ENCODE measurements at places on chromosomes 2 and 18.
A peak's percentile ranks its signal among the peaks of the same experiment; 100 is the strongest.

DNA sequence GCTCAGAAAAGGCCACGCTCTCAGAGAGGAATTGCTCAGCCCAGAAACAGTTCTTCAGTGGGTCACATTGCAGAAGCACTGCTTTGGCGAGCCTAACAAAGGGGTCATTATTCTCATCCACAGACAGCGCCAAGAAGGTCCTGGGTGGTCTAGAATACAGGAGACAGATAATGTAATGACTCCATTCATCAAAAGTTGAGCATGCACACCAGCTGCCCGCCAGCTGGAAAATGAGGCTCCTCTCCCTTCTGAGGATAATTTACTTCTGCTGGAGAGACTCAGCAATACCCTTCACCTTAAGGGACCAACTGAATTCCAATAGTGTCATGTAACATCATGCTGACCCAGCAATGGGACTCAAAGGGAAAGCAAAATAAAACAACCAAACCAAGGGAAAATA lies 79.9 kb downstream of the TRIB2 start:
- no peak for DNase-seq

- DNase-seq = no peak
These were observed 121.5 kb downstream of the WDSUB1 start for GRCh38 chr2:159165048-159165447.

GRCh38 chr2:66539452-66539851 lies 104.5 kb downstream of the MEIS1 start:
- no peak for DNase-seq

DNA sequence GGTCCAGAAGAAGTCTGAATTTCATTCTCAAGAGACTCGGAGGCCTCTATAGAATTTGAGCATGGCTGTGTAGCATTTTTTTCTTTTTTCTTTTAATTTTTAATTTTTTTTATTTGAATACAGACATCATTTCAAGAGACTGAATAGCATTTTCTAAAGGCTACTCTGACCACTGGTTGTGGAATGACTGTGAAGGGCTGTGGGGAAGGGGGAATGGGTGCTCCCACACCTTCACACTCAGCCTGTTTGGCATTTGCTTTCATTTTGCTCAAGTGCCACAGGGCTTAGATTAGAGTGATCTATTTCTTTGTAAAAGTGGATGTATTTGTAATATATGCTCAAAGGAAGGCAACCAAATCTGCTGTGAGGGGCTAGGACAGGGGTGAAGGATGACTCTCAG lies 142.0 kb upstream of the SPOPL start:
- no peak for DNase-seq

DNA sequence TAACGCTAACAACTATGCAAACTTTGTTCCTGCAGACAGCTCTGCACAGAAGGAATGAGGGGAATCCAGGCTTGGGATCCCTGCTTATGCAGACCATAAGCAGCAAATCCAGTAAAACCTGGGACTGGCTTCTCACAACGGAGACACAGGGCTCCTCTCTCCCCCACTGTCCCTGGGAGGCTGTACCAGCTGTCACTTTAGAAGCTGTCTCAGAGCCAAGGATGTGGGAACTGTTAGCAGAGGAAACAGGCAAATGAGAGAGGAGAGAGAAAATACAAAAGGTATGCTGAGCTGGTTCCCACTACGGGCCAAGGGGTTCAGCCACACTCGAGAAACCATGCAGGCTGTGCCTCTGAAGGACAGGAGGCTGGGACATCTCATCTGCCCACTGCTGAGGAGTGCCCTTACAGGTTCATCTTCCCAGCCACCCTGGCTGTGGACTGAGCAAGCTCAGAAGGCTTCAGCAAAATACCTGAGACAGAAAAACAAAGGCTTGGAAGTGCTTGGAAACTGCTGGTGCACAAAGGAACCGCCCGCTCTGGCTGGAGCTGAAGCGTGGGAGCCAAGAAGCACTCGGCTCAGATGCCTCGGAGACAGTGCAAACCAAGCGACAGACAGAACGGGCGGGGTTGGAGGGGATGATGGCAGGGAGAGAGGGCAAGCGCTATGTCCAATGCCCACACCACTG lies 72.5 kb downstream of the FAM210A start:
- no peak for DNase-seq

DNA sequence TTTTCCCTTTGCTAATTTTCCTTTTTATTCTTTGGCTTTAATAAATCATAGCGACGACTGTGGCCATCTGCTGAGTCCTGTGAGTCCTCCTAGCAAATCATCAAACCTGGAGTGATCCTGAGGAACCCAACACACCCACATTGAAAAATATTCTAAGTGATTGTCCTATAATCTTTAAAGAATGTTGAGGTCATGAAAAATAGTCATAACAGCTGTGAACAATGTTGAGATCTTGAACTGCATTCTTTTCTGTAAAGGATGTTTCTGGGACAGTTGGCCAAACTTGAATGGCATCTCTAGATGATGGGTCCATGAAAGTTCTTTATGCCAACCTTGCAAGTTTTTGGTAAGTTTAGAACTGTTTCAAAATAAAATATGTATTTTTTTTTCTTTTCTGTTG lies 53.2 kb upstream of the ADAM23 start:
- no peak for DNase-seq

- DNase-seq = no peak
These were observed 1.5 kb downstream of the FSHR start for GRCh38 chr2:49152824-49153223.

GRCh38 chr2:65541773-65542172 lies 109.4 kb upstream of the SPRED2 start:
- no peak for DNase-seq

DNA sequence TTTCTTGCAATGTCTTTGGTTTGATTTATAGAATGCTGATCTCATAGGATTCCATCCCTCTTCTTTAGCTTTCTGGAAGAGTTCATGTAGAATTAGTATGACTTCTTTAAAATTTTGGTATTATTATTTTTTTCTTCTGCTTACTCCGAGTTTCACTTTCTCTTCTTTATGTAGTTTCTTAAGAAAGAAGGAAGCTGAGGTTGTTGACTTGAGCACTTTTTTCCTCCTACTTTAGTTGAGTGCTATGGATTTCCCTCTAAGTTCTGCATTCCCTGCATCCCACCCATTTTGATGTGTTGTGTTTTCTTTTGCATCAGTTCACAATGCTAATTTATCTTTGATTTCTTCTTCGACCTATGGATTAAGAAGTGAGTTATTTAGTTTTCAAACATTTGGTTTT lies 78.9 kb upstream of the SPRED2 start:
- DNase-seq = no peak

DNA sequence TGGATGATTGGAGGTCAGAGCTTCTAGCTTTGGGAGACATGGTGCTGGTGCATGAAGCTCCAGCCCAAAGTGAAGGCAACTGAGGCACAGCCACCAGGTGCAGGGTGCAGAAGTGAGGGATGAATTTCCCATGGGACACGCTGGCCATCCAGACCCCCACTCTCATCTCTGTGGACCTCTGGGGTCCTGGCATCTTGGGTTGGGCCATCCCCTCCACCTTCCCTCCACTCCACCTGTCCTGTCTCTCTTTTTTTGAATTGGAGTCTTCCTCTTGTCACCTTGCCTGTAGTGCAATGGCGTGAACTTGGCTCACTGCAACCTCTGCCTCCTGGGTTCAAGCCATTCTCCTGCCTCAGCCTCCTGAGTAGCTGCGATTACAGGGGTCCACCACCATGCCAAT lies 3.4 kb downstream of the NGEF start:
- DNase-seq = no peak

GRCh38 chr2:19819097-19820065 lies 82.4 kb downstream of the TTC32 start:
- no peak for DNase-seq

GRCh38 chr2:165594935-165595255 lies 125.4 kb downstream of the CSRNP3 start:
- DNase-seq = no peak

DNA sequence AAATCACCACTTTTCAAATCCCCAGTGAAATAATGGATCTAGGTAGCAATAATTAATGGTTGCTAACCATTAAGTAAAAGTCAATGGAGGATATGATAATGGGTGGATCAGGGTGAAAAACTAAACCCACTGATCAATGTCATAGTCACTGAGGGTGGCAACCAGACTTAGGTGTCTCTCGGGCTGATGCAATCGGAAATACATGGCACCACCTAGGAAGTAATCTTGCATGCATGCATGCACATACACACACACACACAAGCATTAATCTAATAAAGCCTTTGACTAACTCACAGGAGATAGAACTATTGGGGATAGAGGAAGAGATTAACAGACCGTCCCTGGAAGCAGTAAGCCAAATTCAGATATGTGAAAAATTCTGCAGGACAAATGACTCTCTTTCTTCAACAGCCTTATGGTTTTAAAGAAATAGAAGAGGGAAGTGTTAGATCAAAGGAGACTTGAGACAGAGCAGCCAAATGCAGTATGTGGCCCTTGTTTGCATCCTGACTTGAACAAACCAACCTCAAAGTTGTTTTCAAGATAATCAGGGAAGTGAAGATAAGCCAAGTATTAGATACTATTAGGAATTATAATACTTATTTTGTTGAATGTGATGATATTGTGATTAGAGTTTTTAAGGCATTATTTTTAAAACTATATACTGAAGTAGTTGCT lies 186.0 kb upstream of the RMP24 start:
- no peak for DNase-seq

DNA sequence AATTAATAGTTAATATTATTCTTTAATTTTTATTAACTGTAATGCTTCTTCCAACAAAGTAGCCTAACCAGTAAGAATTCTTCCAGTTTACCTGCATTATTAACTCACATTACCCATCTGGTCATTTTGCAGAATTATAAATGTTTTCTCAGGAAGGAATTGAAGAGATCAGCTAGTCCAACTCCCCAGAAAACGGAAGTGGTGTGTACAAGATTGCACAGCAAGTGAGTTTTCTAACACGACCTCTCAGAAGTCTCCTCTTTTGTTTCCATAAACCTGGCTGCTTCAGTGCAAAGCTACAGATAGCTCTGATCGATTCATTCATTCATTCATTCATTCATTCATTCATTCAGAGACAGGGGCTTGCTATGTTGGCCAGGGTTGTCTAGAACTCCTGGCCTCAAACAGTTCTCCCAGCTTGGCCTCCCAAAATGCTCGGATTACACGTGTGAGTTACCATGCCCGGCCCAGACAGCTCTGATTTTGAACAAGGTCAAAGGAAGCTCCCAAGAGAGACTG lies 128.8 kb upstream of the REV1 start:
- DNase-seq = no peak

- no peak for DNase-seq
These were observed 21.2 kb upstream of the HNMT start for GRCh38 chr2:137942833-137943677.

- DNase-seq = peak; percentile 54
These were observed 1.3 kb upstream of the ZBTB14 start for GRCh38 chr18:5296706-5297320.

DNA sequence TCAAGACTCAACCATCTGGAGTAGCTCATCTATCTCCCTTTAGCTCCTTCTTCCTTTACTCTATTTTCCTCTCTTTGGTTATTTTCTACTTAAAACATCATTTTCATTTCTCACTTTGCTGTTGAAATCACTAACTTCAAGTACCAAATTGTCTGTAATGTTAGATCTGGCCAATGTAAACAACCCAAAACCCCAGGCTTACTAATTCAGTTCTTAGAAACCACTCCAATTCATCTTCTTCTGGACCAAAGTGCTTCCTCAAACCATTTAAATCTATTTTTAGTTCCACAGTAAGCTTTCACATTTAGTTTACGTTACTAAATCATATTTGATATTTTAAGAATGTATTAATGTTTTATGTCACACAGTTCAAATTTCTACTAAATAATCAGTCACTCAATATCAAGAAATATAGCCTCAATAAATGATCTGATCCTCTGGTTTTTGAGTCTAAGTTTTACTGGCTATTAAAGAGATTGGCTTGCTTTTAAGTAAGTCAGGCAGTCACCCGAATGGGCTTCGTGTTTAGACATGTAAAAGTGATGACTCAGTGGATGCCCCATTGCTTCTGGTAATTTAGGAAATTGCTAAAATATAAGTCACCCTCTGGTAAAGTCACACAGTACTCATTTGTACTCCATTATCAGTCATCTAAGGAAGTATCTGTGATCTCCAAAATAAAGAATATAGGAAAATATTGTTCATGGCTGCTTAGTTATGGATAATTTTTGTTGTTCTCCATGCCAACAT lies 527.2 kb upstream of the SOX11 start:
- no peak for DNase-seq

DNA sequence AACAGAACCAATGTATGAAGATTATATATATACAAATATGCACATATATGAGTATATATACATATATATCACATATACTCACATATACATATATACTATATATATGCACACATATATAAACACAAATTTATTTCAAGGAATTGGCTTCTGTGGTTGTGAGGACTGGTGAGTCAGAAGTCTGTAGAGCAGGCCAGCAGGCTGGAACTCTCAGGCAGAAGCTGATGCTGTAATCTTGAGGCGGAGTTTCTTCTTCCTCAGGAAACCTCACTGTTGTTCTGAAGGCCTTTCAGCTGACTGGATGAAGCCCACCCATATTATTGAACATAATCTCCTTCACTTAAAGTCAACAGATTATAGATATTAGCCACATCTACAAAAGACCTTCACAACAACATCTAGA lies 143.9 kb upstream of the CREB1 start:
- no peak for DNase-seq
